ENCODE measurements at places on chromosomes 6 and 20.
A peak's percentile ranks its signal among the peaks of the same experiment; 100 is the strongest.

DNA sequence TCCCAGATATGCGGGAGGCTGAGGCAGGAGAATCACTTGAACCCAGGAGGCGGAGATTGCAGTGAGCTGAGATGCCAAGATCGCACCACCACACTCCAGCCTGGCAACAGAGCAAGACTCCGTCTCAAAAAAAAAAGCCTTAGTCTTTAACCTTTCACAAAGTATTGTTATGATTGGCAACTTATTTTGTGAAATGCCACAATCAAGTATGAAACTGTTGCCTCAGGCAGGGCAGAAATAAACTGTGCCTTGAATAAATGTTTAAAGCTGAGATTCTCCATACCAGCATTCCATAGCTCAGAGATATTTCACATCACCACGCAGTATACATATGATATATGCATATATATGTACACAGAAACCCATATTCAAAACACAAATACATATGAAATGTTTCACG, 120.1 kb upstream of the CCDC28A start:
- DNase-seq, result no peak

DNA sequence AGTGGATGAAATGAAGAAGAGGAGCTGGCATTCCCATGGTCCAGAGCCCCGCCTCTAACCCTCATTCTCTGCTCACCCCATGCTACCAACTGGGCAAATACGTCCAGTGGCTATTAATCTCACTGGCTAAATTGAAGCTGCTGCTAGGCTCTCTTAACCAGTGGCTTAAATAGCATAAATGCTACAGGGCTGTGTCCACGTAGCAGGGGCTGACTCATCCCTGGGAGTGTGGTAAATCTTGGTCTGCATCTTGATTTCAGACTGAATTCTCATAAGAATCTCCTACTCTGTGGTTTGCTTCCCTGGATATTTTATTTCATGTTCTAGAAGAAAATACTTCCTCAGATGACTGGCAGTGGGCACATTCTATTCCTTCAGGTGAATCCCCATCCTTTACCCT, 193.1 kb upstream of the ARG1 start:
- no peak for DNase-seq

- no peak for DNase-seq
These were observed 392.0 kb downstream of the SYNE1 start for GRCh38 chr6:152244998-152245630.

- no peak for DNase-seq
These were observed 28.3 kb downstream of the CDK5RAP1 start for GRCh38 chr20:33372993-33373441.

DNA sequence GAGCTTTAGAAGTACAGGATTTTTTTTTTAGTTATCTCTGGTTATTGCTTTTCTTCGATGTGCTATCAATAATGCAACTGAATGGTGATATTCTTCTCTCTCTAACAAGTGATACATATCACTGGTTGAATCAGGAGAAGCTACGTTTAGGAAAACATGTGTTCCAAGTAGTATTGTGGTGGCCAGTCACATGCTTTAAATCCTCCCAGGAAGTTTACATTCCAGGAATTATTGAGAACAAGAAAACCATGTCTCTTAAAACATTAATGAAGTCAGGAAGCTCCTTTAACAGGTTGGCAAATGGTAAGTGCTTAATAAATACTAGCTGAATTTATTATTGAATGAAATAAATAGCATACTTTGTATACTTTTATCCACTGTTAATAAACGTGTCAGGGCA, 371.1 kb downstream of the BCKDHB start:
- DNase-seq, result no peak

DNA sequence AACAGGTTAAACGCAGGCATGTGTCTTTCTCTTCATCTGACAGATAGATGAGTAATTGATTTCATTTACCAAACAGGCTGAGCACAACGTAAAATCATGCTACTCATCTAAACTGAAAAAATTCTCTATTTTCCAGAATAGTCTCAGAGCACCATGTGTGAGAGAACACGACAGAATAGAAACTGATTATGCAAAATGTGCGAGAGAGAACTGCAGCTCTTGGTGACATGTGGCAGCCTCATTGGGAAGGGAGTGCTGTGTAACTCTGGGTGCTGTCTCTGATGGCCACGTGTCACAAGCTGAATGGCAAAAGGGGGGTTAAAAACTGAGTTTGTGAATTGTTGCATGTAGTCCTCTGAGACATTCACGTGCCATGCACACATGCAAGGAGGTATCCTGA, 143.7 kb upstream of the ATXN1 start:
- DNase-seq, result no peak

DNA sequence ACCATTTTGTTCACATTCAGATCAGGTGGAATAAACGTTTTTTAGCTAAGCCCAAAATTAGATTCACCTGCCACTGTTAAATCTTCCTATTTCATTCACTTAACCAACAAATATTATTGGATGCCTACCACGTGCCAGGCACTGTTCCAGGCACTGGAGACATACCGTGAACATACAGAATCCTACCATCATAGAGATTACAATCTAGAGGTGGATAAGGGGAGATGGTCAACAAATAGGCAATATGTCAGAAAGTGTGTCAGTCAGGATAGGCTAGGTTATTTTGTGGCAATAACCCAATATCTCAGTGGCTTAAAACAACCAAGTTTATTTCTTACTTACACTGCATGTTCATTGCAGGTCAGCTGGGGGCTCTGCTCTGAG, 58.7 kb upstream of the REV3L start:
- DNase-seq, result no peak

DNA sequence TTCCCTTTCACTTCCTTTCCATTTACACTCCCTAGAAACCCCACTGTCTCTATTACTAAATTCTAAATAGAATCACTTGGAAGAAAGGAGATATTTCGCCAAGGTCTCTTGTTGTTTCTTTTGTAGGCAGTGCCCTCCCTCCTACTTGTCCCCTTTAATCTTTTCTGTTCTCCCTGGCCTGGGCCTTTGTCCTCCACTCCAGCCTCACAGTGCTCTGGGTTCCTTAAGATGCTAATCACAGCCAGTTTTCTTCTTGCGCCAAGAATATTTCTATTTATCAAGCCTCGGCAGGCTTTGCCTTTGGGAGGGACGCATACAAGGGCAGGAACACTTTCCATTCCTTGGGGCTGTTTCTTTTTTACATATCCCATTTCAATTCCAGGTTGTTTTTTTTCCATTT, 520.6 kb upstream of the CHD6 start:
- DNase-seq, result no peak

- no peak for DNase-seq
These were observed 1956.6 kb upstream of the DEFB115 start for GRCh38 chr20:29300579-29301551.

GRCh38 chr6:12318749-12319148, 28.6 kb downstream of the EDN1 start:
- no peak for DNase-seq

DNA sequence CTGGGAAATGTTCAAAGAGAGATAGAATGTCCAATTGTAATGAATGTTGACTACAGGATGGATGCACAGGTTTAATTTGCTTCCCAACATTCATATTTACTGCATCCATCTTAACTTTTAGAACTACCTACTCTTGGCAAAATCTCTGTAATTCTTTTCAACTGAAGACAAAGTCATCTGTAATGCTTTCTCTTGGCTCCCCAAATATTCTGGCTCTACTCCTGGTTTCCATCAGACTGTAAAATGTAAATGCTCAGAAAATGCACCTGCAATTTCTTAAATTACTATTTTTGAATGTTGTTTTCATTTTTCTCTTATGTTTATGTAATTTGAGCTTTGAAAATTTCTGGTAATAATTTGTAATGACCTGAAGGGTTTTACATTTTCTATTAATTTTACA, 480.8 kb upstream of the IMPG1 start:
- DNase-seq, result peak; percentile 47

DNA sequence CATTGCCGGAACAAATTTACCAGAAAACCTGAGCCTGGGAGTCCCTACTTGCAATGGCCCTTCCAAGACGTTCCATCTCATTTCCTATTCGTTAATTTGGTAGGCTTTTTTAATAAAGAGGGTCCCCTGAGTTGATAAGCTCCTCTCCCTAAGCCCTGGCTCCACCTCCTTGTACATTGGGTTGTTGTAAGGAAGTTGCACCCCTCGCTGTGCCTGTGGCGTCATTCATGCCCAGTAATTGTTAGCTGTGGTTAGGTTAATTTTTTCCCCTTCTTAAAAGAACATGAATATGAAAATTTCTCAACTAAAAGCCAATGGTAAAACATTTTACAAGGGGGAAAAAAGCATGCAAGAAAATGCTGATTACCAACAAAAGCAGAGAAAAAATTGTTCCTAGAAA, 91.9 kb downstream of the SLC24A3 start:
- no peak for DNase-seq

GRCh38 chr6:100176311-100176950, 182.4 kb upstream of the MCHR2 start:
- DNase-seq, result peak; percentile 45

Data from muscle of back (tissue), 13 donors.